Aorta (tissue), 5 donors: ENCODE measurements at places on chromosomes 13 and 19. TPM values are rescaled to one million over a fixed set of nuclear protein-coding genes. Genes with fewer than 3 reads are reported as not detected.

Gene C1QTNF9
- 0.42 TPM for total RNA-seq

Gene NXNL1
- total RNA-seq: not detected

Gene BBC3
- 8.0 TPM for total RNA-seq

Gene LILRB4
- 10.1 TPM for total RNA-seq

Gene IRGC
- total RNA-seq: not detected

Gene MRPL4
- total RNA-seq: 22.7 TPM

Gene ZNF729
- total RNA-seq: not detected

Gene PSG11
- not detected for total RNA-seq

Gene CRTC1
- 9.5 TPM for total RNA-seq

Gene CNN1
- 406 TPM for total RNA-seq

Gene FARP1
- total RNA-seq: 39.0 TPM

Gene ATP13A1
- total RNA-seq: 41.7 TPM

Gene MBD3L3
- total RNA-seq: not detected

- no peak overlapping the region for H3K27ac ChIP-seq
- H3K4me3 ChIP-seq: no peak overlapping the region
- no peaks in the 10 kb centered on the region for H3K4me1 ChIP-seq
- H3K36me3 ChIP-seq: no peaks in the 10 kb centered on the region
Observed at GRCh38 chr13:114081761-114082681, 50.4 kb downstream of the RASA3 start.

GRCh38 chr19:1967087-1967608 lies 26.2 kb downstream of the CSNK1G2 start:
- no peaks in the 10 kb centered on the region for H3K27me3 ChIP-seq
- no peak overlapping the region for H3K27ac ChIP-seq
- DNase-seq: no peak
- H3K36me3 ChIP-seq: no peaks in the 10 kb centered on the region
- H3K4me1 ChIP-seq: no peaks in the 10 kb centered on the region

- no peak overlapping the region for H3K27ac ChIP-seq
- H3K27me3 ChIP-seq: no peaks in the 10 kb centered on the region
- no peaks in the 10 kb centered on the region for H3K4me1 ChIP-seq
- H3K36me3 ChIP-seq: no peaks in the 10 kb centered on the region
Observed at GRCh38 chr19:42153672-42154433, 21.6 kb upstream of the POU2F2 start.

DNA sequence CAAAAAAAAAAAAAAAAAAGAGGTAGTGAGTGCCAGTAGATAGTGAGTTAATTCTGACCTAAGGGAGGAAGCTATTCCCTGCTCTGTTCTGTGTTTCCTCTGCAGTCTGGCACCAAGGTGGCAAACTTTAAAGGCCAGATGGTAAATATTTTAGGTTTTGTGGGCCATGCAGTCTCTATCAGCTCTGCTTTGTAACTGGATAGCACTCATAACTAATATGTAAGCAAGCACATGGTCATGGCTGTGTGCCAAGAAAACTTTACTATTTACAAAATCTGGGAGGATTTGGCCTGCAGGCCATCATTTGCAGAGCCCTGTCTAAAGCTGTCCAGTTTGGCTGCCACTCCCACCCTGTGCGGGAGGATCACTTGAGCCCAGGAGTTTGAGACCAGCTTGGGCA lies 4.3 kb downstream of the PIN1 start:
- no peaks in the 10 kb centered on the region for H3K4me1 ChIP-seq
- no peak overlapping the region for H3K27ac ChIP-seq
- H3K36me3 ChIP-seq: no peaks in the 10 kb centered on the region
- no peaks in the 10 kb centered on the region for H3K27me3 ChIP-seq
- no peak for DNase-seq

DNA sequence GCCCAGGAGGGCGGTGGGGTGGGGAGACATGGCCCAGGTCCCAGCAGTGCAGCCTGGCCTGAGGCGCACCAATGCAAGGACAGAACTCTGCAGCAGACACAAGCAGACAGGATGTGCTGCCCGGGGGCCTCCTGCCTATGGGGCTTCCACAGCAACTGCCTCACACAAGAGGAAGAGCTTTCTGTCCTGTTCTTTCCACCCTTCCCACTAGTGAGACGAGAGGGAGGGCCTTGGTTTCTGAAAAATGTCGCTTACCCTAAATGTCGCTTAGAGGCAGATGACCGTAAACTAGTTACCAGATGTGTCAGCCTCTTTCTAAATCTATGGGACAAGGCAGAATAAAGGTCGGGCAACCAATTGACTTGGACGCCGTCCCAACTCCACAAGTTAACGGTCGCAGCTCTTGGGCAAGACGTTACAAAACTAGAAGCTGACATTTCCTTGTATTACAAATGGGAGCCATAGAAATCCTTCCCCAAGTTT lies at the start of gene LAIR1:
Gene LAIR1 (minus strand): TSS at position 157 of the 483 bp plus-strand sequence. CDS start 127 bp downstream, at position 30.
- H3K27ac ChIP-seq: no peak within 1 kb of the TSS
- H3K27me3 ChIP-seq: no peaks in the 10 kb centered on the region
- H3K4me1 ChIP-seq: no peaks in the 10 kb centered on the region
- H3K36me3 ChIP-seq: no peaks in the 10 kb centered on the region

GRCh38 chr19:19285686-19286085 lies 12.6 kb upstream of the TM6SF2 start:
- H3K36me3 ChIP-seq: peaks cover 3% of the 10 kb centered on the region
- no peak for DNase-seq
- no peaks in the 10 kb centered on the region for H3K4me1 ChIP-seq
- H3K4me3 ChIP-seq: no peak overlapping the region
- no peaks in the 10 kb centered on the region for H3K27me3 ChIP-seq

GRCh38 chr19:6518145-6518911 lies 12.5 kb upstream of the TNFSF9 start:
- H3K36me3 ChIP-seq: no peaks in the 10 kb centered on the region
- H3K27ac ChIP-seq: no peak overlapping the region
- no peak for DNase-seq
- no peaks in the 10 kb centered on the region for H3K4me1 ChIP-seq
- no peak overlapping the region for H3K4me3 ChIP-seq
- no peaks in the 10 kb centered on the region for H3K27me3 ChIP-seq

DNA sequence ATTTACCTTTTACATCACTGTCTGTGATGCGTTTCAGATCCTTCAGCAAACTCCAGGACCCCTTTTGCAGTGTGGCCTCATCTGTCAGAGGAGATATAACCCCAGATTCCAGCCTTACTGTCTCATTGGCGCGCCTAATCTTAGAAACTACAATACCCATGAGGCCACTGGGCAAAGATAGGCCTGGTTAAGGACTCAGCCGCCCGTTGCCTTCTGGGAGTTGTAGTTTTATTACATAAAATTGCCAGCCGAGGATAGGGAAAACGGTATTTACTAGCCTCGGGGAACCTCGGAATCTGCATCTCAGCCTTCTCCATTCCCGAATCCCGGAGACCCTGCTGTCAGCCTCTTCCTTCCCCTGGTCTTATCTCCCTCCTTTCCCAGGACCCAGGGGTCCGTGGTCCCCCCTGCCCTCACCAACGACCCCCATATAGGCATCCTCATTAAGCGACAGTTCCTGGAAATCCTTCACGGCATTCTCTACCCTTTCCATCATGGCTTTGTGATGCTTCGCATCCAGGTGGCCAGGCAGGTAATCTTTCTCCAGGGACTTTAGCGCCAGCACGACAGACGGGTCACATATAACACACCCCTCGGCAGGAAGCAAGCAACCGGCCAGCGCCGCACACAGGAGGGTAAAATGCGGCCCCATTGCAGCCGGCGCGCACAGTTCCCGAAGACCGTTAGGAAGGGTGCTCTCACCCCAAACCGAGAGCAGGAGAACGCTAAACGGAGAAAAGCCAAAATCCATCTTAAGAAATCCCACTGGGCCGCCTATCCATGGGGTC lies 1.3 kb downstream of the IZUMO1 start:
- DNase-seq: no peak
- no peaks in the 10 kb centered on the region for H3K4me1 ChIP-seq
- no peak overlapping the region for H3K4me3 ChIP-seq
- H3K36me3 ChIP-seq: no peaks in the 10 kb centered on the region
- H3K27ac ChIP-seq: no peak overlapping the region

DNA sequence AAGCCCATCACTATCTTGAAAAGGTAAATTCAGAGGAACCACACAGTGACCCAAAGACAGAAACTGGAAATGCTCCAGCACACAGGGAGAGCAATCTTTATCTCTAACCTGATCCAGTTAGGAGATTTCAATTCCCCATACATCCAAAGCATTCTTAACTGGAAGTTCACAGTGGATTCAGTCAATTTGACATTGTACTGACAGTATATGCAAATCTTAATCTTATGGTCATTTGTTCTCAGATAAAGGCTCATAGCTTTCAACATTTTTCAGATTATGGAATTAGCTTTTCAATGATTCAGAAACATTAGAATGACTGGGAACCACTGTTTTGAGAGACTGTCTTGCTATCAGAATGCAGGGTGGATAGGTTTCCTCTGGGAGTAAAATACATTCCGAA lies 1455.6 kb downstream of the OLFM4 start:
- H3K36me3 ChIP-seq: no peaks in the 10 kb centered on the region
- no peak overlapping the region for H3K4me3 ChIP-seq
- no peak for DNase-seq

GRCh38 chr13:71879129-71879535 lies 12.1 kb upstream of the DACH1 start:
- H3K36me3 ChIP-seq: no peaks in the 10 kb centered on the region
- DNase-seq: no peak
- no peaks in the 10 kb centered on the region for H3K27me3 ChIP-seq
- no peaks in the 10 kb centered on the region for H3K4me1 ChIP-seq
- H3K27ac ChIP-seq: no peak overlapping the region
- no peak overlapping the region for H3K4me3 ChIP-seq

DNA sequence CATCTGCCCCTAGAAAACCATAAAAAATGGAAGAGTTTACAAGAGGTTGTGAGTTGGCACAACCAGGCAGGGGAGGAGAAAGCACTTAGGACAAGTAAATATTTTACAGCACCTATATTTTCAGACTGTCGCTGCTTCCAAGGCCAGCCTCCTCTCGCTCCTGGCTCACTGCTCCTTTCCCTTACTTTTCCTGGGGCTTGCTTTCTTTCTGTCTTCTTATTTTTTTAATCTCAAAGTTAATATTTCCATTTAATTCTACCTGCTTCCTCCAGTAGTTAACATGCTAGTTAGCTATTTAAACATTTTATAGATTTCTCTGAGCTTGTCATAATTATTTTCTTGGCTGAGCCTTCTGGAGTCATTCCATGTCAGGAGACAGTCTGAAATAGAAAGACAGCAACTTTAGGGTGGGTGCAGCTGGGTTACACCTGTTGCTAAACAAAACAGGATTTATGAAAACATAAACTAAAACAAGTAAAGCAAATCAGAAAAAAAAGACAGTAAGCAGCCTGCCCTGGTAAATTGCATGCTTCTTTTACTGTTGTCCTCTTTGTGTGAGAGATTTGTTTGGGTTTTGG lies 330.1 kb downstream of the DLEU7 start:
- peak overlapping the region; percentile 57 for H3K27ac ChIP-seq
- H3K27me3 ChIP-seq: no peaks in the 10 kb centered on the region
- H3K4me1 ChIP-seq: peaks cover 2% of the 10 kb centered on the region
